ENCODE measurements at places on chromosomes 12 and 14.

DNA sequence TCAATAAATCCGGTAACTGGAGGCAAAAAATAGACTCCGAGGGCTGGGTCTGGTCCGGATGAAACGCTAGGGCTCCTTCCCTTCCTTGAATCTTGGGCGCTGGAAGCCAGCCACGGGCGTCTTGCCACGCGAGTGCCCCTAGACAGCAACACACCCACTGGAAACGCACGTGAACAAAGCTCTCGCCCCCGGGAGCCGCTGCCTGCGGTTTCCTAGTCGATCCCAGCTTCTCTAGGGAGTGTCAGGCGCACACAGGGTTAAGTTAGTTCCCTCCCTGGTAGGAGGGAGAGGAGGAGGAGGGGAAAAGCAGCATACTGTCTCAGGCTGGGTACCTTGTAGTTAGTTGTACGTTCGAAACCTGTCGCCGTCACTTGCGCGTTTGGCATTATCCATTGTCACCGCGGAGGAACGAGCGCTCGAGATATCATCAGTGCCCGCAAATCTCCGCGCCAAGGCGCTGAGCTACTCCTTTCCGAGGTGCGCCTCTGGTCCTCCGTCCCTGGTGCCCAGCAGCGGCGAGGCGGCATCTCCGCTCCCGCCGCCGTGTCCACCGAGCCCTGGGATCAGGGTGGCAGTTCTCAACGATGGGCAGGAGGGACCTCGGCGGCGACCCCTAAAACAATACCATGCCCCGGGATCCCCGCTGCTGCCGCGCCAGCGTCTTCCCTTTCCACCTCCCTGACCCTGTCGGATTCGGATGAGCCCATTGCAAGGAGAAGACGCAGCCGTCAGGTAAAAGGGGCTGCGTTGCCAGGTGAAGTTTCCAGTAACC is at the start of gene FLRT2:
TSS of gene FLRT2 (plus strand) at position 342 of the 772 bp plus-strand sequence. CDS start 91,371 bp downstream, outside the sequence.
- DNase-seq = no peak

- no peak for DNase-seq
Measured at GRCh38 chr12:81800298-81801148, 41.4 kb upstream of the PPFIA2 start.

GRCh38 chr12:114439261-114439683 is 33.3 kb upstream of the TBX5 start:
- DNase-seq = no peak

GRCh38 chr12:59067083-59067482 is 146.8 kb upstream of the LRIG3 start:
- no peak for DNase-seq

DNA sequence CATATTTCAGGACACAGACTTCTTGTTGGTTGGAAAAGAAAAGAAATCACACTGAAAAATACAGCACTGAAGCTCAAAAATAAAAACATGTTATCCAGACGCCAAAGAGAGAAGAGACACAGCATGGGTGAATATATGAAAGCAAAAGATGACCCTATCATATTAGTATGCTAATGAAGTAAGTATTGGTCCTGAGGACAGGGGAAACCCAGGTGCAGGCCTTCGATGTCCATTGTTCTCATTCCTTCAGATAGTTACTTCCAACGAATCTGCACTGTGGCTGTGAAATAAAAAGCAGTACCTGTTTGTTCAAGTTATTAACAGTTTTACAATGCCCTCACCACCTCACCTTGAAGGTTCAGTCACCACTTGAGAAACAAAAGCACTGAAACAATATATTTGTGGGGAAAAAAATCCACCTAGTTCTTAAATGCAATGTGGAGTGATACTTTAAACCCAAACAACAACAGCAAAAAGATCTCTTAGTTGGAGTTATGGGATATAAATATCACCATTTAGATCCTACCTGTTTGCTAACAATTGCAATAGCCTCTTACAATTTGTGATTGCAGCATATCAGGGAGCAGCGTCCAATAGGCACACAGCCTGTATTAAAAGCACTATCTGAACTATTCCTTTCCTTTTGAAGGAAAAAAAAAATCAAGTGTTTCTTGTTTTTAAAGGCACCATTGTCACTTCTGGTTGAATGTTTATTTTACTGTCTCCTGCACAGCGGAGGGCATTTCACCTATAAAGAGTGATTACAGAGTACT is 188.1 kb downstream of the BCAT1 start:
- DNase-seq = no peak

- DNase-seq = no peak
Measured at GRCh38 chr12:454833-455232, 4.9 kb upstream of the B4GALNT3 start.

GRCh38 chr14:48738186-48738925 is 847.8 kb downstream of the RPS29 start:
- DNase-seq = no peak

- no peak for DNase-seq
Measured at GRCh38 chr14:52692248-52692962, 3.0 kb downstream of the ERO1A start.

DNA sequence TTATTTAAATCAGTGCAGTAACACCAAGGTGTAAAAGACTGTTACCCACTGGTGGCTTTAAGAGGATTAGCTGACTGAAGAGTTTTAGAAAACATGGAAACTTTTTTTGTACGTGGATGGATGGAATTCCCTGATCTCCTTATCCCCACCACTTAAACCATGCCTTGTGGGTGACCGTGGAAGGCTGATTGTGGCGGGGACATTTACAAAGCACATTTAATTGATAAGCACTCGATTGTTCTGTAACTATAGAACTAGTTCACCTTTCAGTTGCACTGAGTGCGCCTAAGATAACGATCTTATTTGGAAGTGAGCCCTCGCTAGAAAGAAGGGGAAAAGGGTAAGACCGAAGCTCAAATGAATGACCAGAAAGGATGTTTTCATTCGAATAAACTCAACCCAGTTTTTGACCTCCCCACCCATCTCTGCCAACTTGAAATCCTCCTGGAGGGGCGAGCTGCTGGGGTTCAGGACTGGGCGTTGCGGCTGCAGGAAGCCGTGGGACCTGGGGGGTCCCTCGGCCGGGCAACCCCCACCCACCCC is 688 bp upstream of the RASSF3 start:
- no peak for DNase-seq

DNA sequence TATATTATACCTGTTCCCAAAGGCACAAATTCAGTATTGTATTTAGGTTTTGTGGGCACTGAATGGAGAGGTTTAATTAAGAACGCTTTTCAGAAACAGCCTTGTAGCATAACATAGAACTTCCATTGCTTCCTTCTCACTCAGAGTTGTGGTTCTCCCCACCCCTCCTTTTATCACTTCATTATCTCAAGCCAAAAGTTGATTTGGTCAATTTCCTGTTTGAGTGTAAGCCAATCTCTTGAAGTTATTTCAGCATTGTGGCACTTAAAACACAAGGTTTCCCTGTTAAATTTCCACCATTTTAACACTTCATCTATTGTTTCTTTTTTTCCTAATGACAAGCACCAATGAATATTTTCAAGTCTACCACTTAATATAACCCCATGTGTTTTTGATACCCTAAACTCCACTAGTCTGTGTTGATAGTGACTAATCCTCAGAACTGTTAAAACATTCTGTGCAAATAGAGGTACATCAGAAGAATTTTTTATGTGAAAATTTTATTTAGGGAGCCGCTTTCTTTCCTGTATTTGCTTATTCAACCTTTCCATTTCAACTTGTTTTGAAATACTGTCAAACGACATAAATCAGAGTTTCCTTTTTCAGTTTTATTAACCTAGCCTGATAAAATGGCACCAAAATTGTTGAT is 340.1 kb downstream of the BCAT1 start:
- DNase-seq = no peak

- no peak for DNase-seq
Measured at GRCh38 chr14:92693998-92694795, 54.2 kb downstream of the LGMN start.

- DNase-seq = no peak
Measured at GRCh38 chr14:34081576-34082136, 130.8 kb upstream of the EGLN3 start.

- DNase-seq = no peak
Measured at GRCh38 chr14:99267837-99268781, 3.9 kb downstream of the BCL11B start.
